ENCODE measurements at places on chromosomes 11 and 22.
A peak's percentile ranks its signal among the peaks of the same experiment; 100 is the strongest.

- no peak for DNase-seq
These were observed 89.2 kb upstream of the NCAM1 start for GRCh38 chr11:112871909-112872500.

GRCh38 chr22:45006111-45006963, 3.5 kb downstream of the PHF21B start:
- no peak for DNase-seq

DNA sequence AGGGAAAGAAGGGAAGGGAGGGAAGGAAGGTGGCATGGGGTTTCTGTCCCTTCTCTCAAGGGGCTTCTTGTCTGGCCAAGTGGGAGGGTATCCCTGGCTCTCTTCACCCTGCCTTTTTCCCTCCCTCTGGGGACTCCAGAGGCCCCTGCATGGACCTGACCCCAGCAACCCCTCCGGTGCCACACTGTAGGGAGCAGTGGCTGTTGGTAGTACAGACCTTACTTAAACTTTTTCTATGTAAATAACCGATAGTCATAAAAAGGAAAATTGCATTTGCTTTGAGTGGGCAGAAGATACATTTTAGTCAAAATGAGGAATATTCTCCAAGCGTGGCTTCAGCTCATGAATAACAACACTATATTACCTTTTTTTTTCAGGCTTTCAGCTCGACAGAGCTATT, 1384.0 kb downstream of the BRD1 start:
- DNase-seq = no peak

GRCh38 chr11:59173080-59173963, 1.4 kb downstream of the DTX4 start:
- no peak for DNase-seq

- no peak for DNase-seq
These were observed 58.4 kb upstream of the NUP50 start for GRCh38 chr22:45105281-45105702.

- DNase-seq = no peak
These were observed 80.1 kb downstream of the GAB2 start for GRCh38 chr11:78337554-78337924.

DNA sequence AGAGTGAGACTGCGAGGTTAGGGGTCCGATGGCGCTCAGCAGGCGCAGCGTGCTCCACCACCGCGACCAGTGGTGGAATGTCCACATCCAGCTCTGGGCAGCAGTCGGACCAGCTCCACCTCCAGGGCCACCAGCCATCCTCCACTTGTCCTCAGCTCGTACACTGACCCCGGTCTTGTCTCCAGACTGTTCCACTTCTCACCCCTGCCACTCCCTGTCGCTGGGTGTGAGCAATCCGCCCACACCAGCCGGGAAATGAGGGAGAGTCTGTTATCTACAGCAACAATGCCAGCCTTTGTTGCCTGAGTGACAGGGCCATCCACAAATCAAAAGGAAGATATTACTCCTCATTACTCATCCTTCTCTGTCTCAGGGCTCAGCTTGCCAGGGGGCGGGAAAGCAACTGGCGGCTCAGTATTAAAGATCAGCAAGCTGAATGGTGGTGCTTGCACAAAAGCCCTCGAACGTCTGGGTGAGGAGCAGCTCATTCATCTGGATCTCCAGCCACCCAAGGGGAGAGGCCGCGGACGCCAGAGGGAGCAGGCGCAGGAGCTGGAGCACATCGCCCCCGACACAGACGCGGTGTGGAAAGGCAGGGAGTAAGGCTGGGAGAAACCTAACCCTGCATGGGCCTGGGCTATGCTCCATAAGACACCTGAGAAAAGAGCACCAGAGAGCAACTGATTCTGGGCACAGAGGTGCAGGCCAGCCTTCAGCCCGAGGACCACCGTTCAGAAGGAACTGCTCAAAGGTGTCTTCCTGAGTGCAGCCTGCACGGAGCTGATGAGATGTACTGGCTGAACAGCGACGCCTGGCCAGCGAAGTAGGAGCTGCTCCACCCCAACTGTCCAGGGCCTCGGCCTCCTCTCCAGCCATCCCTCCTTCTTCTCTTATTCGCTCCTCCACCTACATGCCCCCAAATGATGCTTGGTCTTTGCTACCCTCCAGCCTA, 21.9 kb downstream of the IGSF9B start:
- peak; percentile 73 for DNase-seq

GRCh38 chr11:2898366-2899079, 12.9 kb upstream of the CDKN1C start:
- peak; percentile 78 for DNase-seq

DNA sequence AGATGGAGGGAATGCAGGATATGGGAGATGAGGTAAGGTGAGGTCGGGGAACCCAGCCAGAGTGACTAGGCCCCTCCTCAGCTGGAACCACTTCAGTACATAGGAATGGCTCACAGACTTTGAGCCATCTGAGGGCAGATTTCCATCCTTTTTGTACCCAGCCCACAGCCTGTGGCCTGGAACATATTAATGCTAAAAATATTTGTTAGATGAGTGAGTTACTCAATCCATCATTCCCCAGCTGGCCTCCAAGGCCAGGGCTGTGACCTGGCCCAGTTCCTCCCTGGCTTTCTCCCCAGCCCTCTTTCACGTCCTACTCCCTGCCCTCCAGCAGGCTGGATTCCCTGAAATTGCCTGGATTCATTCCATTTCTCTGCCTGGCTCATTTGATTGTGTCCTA, 57.2 kb upstream of the PRDM11 start:
- DNase-seq = no peak

GRCh38 chr11:96241331-96241841, 101.6 kb downstream of the MAML2 start:
- no peak for DNase-seq

DNA sequence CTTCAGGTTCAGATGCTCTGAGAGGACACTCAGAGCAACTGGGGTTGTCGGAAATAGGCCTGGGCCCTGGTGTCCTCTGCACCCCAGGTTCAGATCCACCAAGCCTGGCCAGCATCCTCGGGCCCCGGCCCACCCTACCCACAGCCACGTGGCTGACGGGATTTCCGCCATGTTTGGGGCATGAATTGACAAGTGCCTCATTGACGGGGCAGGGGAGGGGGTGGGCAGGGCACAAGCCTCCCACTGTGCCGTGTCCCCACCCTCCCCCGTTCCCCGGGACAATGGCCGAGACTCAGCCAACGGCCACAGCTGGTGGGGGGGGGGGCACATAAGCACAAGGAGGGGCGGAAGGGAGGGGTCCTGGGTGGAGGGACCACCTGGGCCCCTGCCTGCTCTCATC, 8.5 kb downstream of the MYRF start:
- DNase-seq = no peak

DNA sequence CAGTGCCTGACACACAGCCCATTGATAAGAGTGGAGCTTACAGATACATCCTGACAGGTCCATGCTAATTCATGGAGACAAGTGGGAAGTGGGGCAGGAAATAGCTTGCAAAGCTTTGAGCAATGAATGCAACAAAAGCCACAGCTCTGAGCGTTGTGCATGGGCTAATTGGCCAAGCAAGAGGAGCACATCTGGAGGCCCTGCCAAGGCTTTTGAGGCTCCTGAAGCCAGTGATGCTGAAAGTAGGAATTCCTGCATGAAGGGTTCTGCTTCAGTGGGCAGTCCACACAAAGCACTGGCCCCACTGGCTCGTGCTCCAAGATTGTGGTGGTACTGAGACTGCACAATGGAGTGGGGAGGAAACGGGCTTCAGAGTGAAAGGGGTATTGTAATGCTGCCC, 103.8 kb upstream of the CSNK2A3 start:
- no peak for DNase-seq

DNA sequence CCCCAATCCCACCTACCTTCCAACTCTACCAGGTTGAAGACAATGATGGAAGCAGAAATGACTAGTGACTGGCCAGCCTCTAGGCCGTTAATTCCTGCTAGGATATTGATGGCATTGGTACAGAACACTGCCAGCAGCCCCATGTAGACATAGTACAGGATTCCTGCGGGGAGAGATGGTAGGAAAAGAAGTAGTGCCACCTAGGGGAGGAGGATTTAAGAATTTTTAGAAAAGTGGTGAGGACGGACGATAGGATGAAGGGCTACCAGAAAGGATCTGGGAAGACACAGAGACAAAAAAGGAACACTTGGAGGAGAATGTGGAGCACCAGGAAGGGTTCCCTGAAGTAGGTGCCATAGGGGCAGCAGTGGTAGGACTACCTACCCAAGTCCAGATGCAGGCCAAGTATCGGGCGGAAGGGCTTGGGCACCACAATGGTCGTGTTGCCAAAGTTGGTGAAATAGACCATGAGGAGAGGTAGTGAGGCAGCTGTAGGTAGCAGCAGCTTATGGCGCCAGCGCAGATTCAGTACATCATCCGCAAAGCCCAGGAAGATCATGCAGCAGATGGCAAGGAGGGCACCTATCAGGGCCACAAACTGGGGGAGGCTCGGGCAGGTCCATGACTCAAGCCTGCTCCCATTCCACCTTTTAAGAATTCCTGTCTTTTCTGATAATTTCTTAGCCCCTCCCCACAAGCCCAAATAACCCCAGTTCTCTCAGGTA, 1.2 kb downstream of the DPAGT1 start:
- peak; percentile 76 for DNase-seq

DNA sequence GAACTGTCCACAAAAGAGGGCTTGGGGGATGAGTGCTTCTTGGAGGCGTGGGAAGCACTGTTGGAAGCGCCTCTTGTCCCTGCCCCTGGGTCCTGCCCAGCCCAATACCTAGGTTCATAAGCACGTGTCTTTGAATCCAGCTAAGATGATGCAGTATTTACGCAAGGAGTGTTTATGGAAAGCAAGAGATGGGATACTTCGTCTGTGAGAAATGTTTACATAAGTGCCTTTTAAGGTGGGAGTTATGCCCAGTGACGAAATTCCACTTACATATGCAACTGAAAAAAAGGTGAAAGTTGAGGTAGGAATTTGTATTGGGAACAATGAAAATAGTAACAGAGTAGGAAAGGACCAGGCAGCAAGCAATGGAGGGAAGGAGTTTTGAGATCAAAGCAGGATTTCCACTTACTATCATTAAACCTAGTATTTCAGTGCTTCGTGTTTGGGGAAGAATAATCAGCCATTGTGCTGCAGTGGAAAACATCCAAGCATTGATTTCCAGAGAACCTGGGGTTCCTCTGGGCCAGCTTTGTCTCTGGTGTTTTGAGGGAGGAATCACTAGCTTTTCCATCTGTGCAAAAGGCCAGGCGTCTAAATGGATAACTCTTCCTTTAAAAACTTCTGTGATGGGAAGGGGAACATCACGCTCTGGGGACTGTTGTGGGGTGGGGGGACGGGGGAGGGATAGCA, 115.3 kb upstream of the TTC12 start:
- no peak for DNase-seq

- no peak for DNase-seq
These were observed 32.9 kb upstream of the EED start for GRCh38 chr11:86211619-86212018.

GRCh38 chr11:121348220-121348875, 55.8 kb downstream of the SC5D start:
- no peak for DNase-seq

DNA sequence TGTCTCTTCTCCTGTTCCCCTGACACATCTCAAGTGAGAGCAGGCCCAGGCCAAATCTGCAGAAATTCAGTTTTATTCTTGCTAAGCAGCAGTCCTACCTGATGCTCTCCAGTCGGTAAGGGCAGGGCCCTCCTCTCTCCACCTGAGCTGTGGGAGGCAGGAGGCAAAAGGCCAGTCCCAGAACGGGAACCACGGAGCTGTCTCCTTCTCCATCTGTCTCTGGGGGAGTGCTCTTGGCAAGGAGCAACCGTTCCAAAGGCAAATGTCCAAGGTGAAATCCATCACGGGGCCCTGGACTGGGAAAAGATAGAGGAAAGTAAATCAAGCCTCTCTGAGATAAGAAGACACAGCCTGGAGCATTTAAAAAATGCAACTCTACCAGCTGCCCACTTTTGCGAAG, 65.2 kb upstream of the CDON start:
- no peak for DNase-seq

DNA sequence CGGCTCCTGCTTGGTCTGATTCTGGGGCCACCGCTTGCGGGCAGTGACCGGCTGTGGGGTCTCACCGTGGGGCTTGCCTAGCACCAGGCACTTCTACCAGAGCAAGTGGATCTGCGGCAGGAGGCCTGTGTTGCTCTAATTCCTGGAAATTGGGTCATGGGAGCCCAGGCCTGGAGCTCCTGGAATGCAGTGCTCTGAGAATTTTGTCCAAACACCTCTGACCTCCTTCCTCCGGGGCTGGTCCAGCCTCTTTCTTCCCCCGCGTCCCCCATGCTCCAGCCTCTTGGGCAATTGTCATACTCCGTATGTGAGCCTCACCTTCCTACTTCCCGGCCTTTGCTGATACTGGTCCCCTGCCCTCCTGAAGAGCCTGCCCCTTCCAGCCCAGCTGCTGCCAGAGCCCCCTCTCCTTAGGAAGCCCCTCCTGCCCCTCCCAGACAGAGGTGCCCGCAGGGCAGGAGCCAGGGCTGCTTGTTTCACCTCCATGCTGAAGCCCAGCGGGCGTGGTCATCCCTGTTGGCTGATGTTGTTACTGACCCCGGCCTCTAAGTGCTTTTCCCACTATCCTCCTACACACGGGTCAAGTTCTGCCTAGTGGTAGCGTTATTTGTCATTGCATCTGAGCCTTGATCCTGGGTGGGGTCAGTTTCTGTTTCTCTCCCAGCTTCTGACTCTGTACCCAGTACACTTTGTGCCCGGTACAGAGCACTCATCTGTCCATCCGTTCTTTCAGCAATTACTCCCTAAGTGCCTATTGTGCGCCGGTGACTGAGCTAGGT, 9.6 kb downstream of the MGAT3 start:
- no peak for DNase-seq

- DNase-seq = no peak
These were observed 454.6 kb downstream of the MIAT start for GRCh38 chr22:27111796-27112672.

DNA sequence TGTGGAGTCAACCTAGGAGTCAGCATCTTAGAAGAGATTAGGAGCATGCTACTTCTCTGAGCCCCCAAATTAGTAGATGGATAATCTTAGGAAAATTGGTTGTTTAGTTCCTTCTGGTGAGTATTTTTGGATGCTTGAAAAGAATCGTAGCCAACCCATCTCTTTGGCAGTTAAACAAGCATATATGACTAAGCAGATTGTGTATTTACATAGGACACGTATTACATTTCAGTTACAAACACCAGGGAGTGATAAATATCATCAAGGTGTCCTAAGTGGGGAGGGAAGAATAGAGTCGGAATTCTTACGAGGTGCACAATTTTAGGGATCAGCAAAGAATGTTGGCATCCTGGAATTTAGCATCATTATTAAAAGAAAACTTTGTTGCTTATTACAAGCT, 13.5 kb downstream of the PLET1 start:
- no peak for DNase-seq

GRCh38 chr22:45341498-45341897, 31.8 kb downstream of the FAM118A start:
- DNase-seq = peak; percentile 93

GRCh38 chr11:86798988-86799387, 1.4 kb upstream of the PRSS23 start:
- DNase-seq = no peak

DNA sequence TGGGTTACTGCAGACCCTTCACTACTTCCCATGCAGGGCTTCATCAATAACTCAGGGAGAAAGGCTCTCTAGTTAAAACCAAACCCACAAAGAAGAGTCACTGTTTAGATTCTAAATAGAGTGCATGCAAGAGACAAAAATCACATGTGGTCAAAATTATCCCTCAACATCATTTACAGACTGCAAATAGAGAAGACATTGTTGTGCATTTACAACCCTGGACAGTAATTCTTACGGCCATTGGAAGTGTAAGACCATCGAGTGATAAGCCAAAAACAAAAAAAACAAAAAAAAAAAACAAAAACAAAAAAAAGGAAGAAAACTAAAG, 93.4 kb downstream of the RASSF10 start:
- no peak for DNase-seq
